ENCODE measurements at places on chromosomes 7 and 10.

GRCh38 chr7:129471402-129471827 is 30.9 kb upstream of the SMKR1 start:
- DNase-seq, result no peak

DNA sequence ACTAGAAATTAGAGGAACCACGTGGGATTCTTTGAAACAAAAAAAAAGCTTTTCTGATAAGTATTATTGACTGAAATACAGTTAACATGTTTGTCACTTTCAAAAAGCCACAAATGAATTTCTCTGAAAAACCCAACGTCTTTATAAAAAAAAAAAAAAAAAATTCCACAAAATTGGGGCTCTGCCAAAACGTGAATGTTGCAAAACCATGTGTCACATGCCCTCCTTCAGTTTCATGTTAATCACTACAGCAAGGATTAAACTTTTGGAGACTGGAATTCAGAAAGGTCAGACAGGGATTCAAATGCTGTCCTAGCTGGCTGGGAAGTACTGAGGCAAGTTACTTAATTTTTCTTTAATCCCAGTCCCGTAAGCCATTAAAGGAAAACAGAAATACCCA is 278.0 kb upstream of the KLF14 start:
- DNase-seq, result no peak

GRCh38 chr7:780081-780480 is 52.2 kb upstream of the SUN1 start:
- no peak for DNase-seq

DNA sequence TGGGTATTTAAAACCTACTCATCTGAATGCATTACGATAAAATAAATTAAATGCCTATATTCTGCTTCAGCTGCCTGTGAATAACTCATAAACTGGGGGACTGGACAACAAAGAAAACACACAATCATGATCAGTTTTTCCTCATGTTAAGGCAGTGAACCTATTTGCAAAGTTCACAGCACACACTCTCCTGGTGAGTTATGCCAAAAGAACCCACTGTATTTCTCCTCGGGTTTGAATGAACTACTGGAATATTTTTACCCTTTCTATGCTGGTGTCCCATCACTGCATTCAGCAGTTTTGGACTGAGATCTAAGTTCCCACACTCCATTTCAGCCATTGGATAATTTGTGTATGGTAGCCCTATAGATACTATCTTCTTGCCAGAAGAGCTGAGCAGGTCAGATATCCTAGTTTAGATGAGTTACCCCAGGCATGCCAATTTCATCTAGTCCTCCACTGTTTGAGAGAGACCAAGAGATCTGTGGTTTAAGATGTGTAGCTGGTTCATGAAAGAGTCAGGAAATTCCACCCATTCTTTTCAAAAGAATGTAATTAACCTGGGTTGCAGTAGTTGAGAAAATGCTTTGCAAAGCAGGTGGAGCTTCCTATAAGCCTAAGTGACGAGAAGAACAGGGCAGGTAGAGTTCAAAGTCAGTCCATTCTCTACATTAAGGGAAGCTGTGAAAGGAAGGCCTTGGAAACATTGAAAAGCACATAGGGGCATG is 101.7 kb downstream of the PLXDC2 start:
- DNase-seq, result no peak

DNA sequence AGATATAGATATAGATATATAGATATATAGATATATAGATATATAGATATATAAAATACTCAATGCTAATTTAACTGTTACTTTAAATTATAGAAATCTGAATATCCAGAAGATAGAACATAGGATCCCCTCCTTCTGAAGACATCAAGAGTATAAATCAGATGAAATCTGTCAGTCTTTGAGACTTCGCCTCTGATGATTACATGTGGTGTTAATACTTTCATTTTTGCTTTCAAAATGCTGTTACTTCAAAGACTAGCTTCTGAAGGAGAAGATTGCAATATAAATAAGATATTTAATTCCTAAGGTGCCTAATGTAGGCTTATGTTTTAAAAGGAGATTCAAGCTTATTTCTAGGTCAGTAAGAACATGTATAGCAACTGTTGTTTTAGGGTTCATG is 180.4 kb downstream of the TSPAN12 start:
- DNase-seq, result no peak

- no peak for DNase-seq
These were observed 114.0 kb upstream of the INSYN2A start for GRCh38 chr10:127310430-127310829.

GRCh38 chr7:112272921-112273561 is 66.5 kb downstream of the ZNF277 start:
- DNase-seq, result no peak
